ENCODE measurements at places on chromosomes 4 and X.

DNA sequence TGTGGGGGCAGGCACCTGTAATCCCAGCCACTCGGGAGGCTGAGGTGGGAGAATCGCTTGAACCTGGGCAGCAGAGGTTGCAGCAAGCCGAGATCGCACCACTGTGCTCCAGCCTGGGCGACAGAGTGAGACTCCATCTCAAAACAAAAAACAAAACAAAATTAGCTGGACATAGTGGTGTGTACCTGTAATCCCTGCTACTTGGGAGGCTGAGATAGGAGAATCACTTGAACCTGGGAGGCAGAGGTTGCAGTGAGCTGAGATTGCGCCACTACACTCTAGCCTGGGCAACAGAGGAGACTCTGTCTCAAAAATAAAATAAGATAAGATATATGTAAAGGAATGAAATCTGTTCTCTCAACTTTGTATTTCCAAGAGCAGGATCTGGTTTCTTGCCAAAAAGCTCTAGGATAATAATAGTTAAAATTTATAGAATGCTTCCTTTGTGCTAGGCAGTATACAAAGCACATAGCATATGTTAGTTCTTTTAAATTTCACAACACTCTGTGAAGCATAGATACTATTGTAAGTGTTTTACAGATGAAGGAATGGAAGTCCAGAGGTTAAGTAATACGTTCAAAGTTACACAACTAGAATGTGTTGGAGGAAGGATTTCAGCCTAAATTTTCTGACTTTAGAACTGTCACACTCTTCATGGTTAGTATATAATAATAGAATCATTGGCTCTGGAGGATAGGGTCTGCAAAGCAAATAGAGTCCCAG is 10.3 kb downstream of the MRPL1 start:
- DNase-seq, result no peak

GRCh38 chrX:22037225-22037624 is 5.1 kb downstream of the PHEX start:
- no peak for DNase-seq

DNA sequence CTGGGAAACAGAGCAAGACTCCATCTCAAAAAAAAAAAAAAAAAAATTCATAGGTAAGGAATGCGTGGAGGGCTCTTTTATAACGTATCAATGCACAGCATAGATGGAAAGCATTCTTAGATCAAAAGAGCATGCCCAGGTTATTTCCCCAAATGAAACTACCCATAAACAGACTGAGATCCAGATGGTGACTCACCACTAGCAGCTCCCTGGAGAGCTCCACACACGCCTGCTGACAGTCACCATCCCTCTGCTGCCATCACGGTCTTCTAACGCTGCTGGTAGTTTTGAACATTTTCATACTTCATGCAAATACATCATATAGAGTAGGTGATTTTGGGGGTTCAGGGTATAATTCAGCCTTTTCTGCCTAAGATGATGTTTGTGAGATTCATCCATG is 136.9 kb downstream of the ASMT start:
- no peak for DNase-seq

DNA sequence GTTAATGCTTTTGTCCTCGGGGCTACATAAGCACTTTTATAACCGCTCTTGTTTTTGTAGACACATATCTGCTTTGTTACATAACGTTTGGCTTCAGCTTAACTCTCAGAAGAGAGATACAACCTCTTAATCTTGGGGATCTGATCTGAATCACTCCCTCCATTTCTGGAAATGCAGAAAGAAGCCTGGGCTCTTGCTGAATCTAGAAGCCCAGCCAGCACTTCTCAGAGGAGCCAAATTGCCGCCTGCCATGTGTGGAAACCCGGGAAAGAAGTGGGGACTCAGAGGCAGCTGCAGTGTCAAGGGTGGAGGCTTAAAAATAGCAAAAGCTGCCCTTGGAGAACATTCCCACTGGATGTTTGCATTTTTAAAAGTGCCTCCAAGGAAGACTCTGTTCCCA is 69.3 kb upstream of the LDB2 start:
- no peak for DNase-seq

- no peak for DNase-seq
These were observed 44.7 kb downstream of the SLC10A7 start for GRCh38 chr4:146477054-146477453.

DNA sequence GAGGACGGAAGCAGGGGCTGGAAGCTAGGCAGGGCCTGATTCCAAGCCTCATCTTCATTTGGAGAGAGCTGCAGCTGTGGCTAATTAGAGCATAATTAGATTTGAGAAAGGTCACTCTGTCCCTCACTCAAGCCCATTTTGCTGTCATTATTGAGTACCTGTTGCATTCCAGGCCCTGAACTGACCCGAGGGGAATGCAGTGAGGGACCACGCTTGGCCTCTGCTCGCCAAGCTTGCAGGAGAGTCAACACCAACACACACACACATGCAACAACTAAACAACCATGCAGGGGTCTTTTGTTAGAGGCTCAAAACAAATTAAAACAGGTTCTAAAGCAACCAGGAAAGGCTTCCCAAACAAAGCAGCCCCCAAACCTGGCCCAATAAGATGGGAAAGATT is 52.7 kb upstream of the MAMLD1 start:
- no peak for DNase-seq

DNA sequence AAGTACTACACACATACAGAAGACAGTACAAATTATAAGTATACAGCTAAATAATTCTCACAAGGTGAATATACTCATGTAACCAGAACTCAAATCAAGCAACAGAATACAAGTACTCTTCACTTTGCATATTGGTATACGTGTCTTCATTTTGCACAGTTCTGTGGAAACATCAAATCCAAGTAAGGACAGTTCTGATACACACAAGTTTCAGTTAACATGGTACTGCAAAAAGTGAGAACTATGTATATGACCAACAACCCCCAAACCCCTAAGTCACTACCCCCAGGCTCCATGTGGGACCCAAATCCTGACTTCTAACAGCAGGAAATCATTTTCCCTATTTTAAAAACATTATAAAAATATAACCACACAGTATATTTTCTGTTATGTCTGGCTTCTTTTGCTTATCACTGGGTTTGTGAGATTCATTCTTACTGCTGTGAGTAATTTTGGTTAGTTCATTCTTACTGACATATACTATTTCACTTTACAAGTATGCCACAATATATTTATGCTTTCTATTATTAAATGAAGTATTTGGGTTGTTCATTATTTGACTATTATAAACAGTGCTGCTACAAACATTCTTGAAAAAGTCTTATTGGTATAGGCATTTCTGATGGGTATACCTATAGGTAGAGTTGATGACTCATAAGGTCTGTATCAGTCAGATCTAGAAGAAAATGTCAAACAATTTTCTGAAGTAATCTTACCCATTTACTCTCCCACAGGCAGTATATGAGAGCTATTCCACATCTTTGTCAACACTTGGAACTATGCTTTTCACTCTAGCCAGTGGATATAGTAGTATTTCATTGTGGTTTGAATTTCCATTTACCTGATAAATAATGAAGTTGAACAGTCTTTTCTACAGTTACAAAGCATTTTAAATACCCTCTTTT is 47.0 kb downstream of the SCLT1 start:
- no peak for DNase-seq

DNA sequence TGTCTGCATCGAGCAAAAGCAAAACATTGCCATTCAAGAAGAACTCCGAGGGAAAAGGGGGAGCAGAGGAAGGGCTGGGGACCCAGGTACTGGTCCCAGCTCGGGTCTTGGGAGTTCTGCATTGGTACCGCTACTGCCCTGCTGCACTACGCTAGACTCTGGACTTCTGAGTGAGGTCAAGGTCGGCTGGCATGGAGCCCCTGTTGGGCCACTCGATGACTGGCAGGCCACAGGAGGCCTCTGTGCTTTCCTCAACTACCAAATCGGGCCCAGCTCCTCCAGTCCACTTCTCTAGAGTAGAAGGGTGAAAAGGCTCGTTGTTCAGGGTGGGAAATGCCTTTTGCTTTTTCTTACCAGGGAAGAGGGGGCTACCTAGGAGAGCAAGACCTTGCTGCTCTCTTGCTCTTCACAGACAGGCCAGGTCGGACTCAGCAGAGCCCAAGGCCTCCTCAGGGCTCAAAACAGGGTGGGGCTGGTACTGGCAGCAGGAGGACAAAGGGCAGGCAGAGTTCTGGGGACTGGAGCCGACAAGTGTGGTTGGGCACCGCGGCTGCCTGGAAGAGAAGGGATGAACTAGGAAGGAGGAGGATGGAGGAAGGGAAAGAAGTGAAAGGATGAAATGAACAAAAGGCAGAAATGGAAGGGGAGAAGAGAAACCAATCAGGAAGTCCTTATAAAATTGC is 8.9 kb upstream of the IRAK1 start:
- DNase-seq, result no peak

All from neural crest cell (in vitro differentiated cells).